ENCODE measurements at places on chromosomes 6 and 20. TPM values are rescaled to one million over a fixed set of nuclear protein-coding genes. Genes with fewer than 3 reads are reported as not detected.

DNA sequence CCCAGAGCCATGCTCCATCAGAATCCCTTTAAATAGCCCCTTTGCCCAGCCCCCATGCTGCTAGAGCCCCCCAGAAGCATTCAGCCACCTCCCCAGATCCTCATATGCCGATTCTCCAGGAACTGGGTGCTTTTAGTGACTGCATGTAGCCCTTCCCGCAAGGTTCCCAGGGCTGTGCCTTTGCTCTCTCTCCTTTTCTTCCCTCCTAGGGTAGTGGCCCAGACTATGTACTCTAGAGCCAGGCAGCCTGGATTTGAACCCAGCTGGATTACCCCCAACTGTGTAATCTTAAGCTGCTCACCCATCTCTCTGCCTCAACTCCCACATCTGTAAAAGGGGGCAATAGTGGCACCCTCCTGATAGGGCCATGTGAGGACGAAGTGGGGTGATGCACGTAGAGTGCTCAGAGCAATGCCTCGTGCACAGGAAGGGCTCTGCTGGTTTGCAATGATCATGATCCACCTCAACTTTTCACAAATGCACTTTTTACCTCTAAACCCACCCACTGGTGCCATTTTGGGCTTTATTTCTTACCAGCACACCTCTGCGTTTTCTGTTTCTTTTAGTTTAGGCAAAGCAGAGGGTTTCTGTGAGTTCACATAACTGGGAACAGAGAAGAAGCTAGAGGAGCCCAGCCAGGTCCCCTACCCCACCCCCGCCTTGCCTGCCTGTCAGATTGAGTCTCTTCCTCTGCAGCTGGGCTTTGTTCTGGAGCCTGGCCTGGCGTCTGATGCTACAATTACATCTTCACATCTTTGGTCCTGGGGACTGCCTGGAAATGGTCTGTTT lies 396.5 kb downstream of the RNGTT start:
- DNase-seq, result no peak

DNA sequence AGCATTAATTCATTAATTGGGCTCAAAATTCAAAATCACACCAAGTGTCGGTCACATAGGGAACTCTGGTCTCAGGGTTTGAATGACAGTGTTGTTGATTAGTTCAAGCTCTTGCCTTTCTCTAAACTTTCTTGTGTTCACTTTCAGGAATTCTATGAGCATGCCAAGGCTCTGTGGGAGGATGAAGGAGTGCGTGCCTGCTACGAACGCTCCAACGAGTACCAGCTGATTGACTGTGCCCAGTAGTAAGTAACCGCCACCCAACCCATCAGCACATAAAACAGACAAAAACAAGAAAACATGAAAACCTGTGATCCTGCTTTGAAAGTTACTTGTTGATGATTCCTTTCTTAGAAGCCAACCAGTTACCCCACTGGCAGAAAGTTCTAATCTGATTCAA lies 52.7 kb downstream of the GNAS start:
- DNase-seq, result no peak

DNA sequence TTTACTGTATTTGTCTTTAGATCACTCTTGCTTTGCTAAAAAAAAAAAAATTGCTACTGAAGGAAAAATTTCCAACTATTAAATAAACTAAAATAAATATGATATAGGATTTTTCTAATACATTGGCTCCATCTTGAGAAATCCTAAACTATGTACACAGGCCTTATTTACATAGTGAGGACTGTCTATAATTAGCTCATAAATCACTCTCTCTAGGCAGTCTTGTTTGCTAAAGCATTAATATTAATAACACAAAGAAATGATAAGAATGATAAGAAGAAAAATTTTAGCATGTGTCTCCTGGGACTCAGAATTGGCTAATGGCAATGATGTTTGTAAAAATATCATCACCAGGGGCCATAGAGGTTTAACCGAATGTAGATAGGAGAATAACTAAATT lies 13.3 kb upstream of the CRYBG1 start:
- no peak for DNase-seq

DNA sequence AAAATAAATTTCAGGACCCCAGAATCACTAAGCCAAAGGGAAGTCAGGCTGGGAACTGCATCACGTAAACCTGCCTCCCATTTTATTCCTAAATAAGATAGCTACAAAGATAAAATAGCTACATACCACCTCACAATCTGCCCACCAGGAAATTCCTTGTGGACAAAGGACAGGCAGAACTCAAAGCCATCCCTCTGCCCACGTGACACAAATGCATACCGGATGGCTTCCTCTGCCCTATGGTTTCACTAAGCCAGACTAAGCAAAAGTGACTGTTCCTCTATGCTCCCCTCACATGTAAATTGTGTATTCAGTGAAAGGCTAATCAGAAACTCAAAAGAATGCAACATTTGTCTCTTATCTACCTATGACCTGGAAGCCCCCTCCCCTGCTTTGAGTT lies 15.0 kb downstream of the MBOAT1 start:
- DNase-seq, result no peak

DNA sequence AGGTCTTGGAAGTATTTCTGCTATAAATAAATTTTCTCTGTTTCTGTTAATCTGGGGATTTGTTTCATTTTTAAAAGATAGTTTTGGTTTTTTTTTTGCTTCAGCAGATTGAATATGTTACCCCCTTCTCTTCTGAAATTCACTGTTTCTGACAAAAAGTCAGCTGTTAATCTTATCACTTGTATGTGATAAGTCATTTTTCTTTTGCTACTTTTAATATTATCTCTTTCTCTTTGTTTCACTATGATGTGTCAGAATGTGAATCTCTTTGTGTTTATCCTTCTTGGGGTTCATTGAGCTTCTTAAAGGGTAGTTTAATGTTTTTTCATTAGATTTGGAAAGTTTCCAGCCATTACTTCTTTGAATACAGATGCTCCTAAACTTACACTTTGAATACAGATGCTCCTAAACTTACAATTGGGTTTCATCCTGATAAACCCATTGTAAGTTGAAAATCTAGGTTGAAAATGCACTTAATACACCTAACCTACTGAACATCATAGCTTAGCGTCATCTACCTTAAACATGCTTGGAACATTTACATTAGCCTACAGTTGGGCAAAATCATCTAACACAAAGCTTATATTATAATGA lies 154.2 kb upstream of the COL21A1 start:
- no peak for DNase-seq

Gene CPNE5
- polyA plus RNA-seq, result 7.1 TPM

Gene CRISP3
- polyA plus RNA-seq, result 0.46 TPM
